ENCODE measurements at places on chromosomes 3 and 15.

DNA sequence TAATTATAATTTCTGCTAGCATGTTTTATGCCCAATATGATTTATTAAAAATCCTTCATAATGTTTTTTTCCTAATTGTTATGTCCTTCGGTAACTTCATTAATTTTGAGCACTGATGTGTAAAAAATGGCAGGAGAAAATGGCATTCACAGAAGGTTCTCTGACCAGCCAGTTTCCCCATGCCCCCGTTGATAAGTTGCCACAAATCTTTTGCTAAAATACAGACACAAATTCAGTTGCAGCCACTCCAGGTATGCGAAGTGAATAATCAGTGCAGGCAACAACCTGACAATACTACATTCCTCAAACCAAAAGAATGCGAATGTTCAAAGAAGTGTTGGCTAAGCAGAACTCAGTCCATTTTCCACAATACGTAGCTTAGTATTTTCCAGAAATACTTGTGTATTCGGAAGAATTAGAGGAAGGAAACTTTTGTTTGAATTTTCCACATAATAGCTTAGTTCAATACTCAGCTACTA lies 32.7 kb downstream of the CHL1 start:
- DNase-seq: no peak

- no peak for DNase-seq
Measured at GRCh38 chr15:69474846-69475455, 22.3 kb downstream of the RPLP1 start.

GRCh38 chr3:175001091-175001490 lies 142.0 kb downstream of the NAALADL2 start:
- no peak for DNase-seq

- no peak for DNase-seq
Measured at GRCh38 chr3:40717471-40717870, 192.7 kb downstream of the ZNF621 start.

GRCh38 chr3:98325055-98325454 lies 28.6 kb upstream of the OR5K4 start:
- DNase-seq: no peak

- no peak for DNase-seq
Measured at GRCh38 chr15:61828860-61829513, 231.3 kb downstream of the VPS13C start.

- DNase-seq: no peak
Measured at GRCh38 chr3:66138336-66139313, 82.2 kb upstream of the SLC25A26 start.

- peak; percentile 20 for DNase-seq
Measured at GRCh38 chr3:196609805-196610515, 29.5 kb upstream of the NRROS start.

DNA sequence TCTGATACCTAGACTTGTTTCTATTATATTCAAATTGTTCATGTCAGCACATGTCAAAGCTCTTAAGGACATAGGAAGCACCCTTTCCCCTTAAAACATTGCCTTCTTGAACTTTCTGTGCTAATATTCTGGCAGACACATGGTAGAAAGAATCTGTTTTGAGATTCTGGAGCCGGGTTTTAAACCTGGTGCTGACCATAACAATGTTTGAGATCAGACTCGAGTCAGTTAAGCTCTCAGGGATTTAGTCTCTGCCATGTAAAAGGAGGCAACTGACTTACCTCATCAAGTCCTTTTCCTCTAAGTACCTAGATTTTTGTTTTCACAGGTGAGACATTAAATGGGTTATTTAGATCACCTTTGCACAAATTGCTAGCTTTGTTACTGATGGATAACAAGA lies 38.9 kb downstream of the RBMS3 start:
- no peak for DNase-seq

- DNase-seq: no peak
Measured at GRCh38 chr3:122942239-122942638, 85.3 kb downstream of the SEMA5B start.

- no peak for DNase-seq
Measured at GRCh38 chr3:161890147-161890625, 393.6 kb downstream of the OTOL1 start.

- no peak for DNase-seq
Measured at GRCh38 chr3:146888176-146888575, 283.0 kb upstream of the PLSCR5 start.

All from inflammatory macrophage (primary cell).